ENCODE measurements at places on chromosomes 1 and 21. TPM values are rescaled to one million over a fixed set of nuclear protein-coding genes. Genes with fewer than 3 reads are reported as not detected.

DNA sequence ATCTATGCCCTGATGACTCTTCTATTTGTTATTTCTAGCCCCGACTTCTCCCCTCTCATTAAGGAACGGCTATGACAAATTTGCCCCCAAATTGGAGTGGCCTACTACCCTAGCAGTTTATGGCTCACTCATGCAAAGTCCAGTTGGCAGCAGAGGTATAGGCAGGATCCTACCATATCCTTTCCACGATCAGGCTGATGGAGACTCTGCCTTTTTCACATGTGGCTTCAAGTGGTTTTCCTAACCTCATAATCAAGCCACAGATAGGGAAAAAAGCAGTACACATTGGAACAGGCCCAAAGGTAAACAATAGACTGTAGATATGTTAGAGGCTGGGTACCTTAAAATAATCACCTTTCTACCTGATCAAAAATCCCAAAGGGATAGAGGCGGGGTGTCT is 292.5 kb downstream of the NCAM2 start:
- H3K4me1 ChIP-seq: no peaks in the 10 kb centered on the region
- H3K27ac ChIP-seq: no peak overlapping the region
- H3K4me3 ChIP-seq: no peak overlapping the region
- no peak for DNase-seq
- H3K36me3 ChIP-seq: no peaks in the 10 kb centered on the region

- no peaks in the 10 kb centered on the region for H3K36me3 ChIP-seq
- no peak overlapping the region for H3K4me3 ChIP-seq
- no peak overlapping the region for H3K27ac ChIP-seq
- DNase-seq: no peak
- H3K27me3 ChIP-seq: no peaks in the 10 kb centered on the region
These were observed 186.4 kb upstream of the ZNHIT6 start for GRCh38 chr1:85894651-85895050.

DNA sequence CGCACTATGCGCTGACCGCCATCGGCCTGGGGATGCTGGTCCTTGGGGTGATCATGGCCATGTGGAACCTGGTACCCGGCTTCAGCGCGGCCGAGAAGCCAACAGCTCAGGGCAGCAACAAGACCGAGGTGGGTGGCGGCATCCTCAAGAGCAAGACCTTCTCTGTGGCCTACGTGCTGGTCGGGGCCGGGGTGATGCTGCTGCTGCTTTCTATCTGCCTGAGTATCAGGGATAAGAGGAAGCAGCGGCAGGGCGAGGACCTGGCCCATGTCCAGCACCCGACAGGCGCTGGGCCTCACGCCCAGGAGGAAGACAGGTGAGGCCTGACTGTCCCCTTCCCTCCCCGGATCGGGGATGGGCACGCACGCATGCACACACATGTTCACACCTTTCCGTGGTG is 31.9 kb upstream of the FHAD1 start:
- H3K4me1 ChIP-seq: peaks cover 32% of the 10 kb centered on the region
- DNase-seq: no peak
- peak overlapping the region; percentile 58 for H3K27ac ChIP-seq
- H3K4me3 ChIP-seq: no peak overlapping the region

DNA sequence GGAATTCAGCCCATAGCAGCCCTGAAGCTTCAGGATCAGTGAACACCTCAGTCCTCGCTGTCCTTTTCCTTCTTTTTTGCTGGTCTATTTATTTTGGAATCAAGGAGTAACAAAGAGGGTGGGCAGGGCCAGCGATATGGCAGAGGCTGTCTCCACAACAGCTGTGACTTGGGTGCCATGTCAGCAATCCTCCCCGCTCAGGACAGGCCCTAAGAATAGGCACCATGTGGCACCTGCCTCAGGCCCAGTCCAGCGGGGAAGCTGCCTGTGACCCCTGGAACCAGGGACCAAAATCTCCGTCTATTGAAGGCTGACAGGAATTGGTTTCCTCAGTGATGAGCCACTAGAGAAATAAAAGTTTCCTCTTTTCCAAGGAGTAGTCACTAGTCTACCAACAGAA is 58.6 kb upstream of the TNR start:
- no peaks in the 10 kb centered on the region for H3K36me3 ChIP-seq
- no peak for DNase-seq
- H3K27ac ChIP-seq: no peak overlapping the region
- no peaks in the 10 kb centered on the region for H3K4me1 ChIP-seq
- H3K27me3 ChIP-seq: no peaks in the 10 kb centered on the region

GRCh38 chr21:37435711-37436110 is 69.1 kb downstream of the DYRK1A start:
- peaks cover 17% of the 10 kb centered on the region for H3K4me1 ChIP-seq
- no peak for DNase-seq
- H3K27ac ChIP-seq: no peak overlapping the region
- H3K4me3 ChIP-seq: no peak overlapping the region
- no peaks in the 10 kb centered on the region for H3K36me3 ChIP-seq

DNA sequence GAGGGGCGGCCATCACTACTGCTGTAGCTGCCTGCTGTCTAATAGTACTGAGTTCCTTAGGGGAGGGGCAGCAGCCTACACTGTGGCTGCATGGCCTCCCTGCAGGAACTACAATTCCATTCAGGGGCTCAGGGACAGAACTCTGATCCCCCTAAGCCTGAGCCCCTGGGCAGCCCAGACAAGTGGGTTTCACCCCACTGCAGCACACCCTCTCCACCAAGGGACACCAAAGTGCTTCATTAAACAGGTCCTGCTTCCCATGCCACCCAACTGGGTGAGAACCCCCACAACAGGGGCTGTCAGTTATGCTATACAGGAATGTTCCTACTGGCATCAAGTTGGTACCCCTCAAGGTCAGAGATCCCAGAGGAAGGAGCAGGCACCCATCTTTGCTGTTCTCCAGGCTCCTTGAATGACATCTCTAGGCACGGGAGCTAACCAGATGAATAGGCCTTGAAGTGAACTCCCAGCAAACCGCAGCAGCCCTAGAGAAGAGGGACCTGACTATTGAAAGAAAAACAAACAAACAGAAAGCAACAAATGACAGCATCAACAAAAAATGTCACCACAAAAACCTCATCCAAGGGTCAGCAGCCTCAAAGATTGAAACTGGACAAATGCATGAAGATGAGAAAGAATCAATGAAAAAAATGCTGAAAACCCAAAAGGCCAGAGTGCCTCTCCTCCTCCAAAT is 437.4 kb downstream of the NUF2 start:
- no peaks in the 10 kb centered on the region for H3K36me3 ChIP-seq
- no peak overlapping the region for H3K27ac ChIP-seq
- H3K4me3 ChIP-seq: no peak overlapping the region
- H3K4me1 ChIP-seq: no peaks in the 10 kb centered on the region
- no peak for DNase-seq

DNA sequence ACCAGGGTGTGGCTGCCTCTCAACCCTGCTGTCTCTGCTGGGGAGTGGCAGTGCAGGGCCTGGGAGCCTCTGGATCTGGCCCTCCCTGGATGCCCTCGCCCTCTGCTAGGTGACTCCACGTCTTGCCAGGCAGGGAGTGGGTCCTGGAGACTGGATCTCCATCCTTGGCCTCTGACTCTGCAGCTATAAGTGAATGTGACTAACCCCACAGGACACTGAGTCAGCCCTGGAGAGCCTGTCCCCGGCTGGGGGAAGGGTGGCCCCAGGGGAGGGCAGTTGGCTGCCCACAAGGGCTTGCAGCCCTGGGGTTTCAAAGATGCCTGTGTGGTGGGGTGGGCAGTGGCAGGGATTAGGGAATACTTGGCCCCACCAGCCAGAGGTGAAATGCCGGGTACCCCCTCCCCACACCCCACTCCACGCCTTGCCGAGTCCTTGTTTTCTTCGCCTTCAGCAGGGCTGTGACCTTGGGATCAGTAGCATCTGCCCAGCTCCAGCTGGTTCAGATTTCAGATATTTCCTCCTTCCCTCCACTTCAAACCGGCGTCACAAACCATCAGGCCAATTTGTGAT is 1.9 kb upstream of the MYBPH start:
- H3K4me3 ChIP-seq: no peak overlapping the region
- no peak for DNase-seq
- H3K36me3 ChIP-seq: no peaks in the 10 kb centered on the region
- H3K4me1 ChIP-seq: peaks cover 16% of the 10 kb centered on the region
- H3K27ac ChIP-seq: no peak overlapping the region
- H3K27me3 ChIP-seq: no peaks in the 10 kb centered on the region

The CATSPERE gene
- total RNA-seq: 0.91 TPM

The DNAJC28 gene
- 1.5 TPM for total RNA-seq

The GJA4 gene
- total RNA-seq: 9.1 TPM

Measured in upper lobe of left lung (tissue), 6 donors.